ENCODE measurements at places on chromosomes 16 and 17.

- DNase-seq, result no peak
These were observed 5.3 kb downstream of the MAF start for GRCh38 chr16:79595231-79595641.

DNA sequence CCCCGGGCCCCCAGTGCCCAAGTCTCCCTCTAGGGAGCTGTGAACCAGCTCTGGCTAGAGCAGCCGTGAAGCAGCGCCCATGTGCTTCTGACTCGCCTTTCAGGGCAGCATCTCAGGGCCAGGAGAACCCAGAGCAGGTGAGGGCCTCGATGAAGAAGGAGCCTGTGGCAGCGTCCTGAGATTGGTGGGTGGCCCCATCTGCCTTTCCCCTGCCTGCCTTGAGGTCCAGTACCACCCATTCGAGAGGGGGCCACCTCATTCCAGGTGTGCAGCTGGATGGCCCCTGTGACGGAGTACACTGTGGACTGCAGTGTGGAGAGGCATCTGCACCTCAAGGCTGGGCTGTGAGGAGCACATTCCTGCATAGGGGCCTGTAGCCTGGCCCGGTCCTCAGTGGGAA is 167.3 kb upstream of the ZNF267 start:
- DNase-seq, result no peak

DNA sequence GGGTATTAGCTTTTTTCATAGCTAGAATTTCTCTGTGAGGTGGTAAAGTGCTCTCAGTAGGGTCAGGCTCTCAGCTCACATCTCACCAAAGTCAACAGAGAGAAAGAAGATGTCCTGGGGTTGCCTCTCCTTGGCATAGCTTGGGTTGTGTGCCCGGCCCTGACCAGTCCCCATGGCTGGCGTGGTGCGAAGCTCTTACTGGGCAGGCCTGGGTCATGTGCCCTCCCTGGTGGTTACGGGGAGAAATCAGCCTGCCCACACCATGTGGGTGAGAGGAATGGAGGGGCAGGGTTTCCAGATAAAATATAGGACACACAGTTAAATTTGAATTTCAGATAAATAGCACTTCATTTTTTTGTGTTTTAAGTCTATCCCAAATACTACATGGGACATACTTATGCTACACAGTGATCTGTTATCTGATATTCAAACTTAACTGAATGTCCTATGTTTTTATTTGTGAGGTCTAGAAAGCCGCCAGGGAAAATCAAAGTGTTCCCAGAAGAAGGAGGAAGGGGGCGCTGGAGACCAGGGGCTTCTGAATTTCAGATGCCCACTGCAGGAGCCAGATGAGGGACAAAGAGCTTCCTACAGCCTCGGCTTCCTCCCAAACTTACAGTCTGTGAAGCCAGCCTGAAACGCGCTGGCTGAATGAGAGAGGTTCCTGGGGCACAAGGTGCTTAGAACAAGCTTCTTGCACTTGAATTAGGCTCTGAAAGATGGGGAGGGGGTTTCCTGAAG is 45.4 kb downstream of the NKD1 start:
- DNase-seq, result no peak

- DNase-seq, result no peak
These were observed 3.5 kb downstream of the CTRL start for GRCh38 chr16:67928147-67928546.

GRCh38 chr16:86906623-86907022 is 328.3 kb downstream of the FOXL1 start:
- no peak for DNase-seq

GRCh38 chr16:11966173-11966572 is 1.2 kb downstream of the TNFRSF17 start:
- DNase-seq, result no peak

DNA sequence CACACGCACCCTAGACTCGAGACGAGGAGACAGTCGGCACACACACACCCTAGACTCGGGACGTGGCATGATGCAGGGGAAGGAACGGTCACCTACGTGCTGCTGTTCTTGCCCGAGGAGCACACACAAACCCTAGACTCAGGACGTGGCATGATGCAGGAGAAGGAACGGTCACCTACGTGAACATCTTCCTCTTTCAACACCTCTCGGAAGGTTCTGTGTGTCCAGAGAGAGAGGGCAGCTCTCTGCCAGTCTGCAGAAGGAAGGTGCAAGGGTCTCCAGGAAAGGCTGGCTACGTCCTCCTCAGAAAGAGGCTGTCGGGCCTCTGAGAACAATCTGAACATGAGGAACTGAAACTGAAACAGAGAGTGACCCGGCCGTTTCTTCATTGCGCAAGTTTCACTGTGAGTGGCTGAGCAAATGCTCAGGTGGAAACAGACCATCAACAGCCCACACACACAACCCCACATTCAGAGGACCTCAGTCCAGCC is 43.4 kb downstream of the ZNF276 start:
- no peak for DNase-seq

- DNase-seq, result no peak
These were observed 560 bp downstream of the EFNB3 start for GRCh38 chr17:7705269-7706255.

GRCh38 chr17:74393346-74393942 is 26.1 kb downstream of the GPR142 start:
- no peak for DNase-seq

- peak; percentile 68 for DNase-seq
These were observed at the start of gene USP10 for GRCh38 chr16:84699712-84700445. Gene USP10, plus strand, starts transcription at chr16:84700000. Its CDS starts 91 bp downstream, at chr16:84700091.

DNA sequence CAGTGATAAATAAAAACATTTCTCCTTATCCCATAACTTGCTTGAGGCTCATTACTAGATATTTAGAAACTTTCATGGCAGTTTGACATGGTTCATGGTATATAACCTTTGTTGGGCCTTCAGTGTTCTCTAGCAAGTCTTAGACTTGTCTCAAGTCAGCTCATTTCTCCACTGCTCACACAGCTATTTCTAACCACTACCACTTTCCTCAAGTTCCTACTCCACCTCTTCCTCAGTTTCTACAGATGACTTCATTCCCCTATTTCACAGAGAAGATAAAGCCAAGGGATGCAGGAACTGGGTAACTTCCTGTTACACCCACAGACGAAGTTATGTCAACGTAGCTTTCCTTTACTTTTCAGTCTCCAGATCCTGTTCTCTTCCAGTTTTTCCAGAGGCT is 23.2 kb downstream of the NLK start:
- DNase-seq, result no peak

DNA sequence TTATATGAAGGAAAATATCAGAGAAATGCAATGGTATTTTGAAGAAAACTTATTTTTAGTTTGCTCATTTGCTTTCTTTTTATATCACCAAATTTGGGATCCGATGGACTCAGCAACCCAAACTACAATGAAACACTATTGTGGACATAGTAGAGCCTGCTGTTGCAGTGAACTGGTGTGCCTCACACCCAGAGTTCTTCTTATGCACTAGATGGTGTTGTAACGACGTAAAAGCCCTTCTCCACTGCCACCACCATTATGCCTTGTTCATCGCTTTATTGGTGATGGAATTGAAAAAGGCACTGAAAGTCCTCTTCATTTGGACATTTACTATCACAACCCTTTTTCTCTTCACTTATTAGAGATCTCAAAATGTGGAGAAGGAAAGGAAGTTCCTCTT is 381.3 kb downstream of the CDH8 start:
- no peak for DNase-seq

- DNase-seq, result no peak
These were observed 15.5 kb upstream of the CRISPLD2 start for GRCh38 chr16:84804326-84804725.

DNA sequence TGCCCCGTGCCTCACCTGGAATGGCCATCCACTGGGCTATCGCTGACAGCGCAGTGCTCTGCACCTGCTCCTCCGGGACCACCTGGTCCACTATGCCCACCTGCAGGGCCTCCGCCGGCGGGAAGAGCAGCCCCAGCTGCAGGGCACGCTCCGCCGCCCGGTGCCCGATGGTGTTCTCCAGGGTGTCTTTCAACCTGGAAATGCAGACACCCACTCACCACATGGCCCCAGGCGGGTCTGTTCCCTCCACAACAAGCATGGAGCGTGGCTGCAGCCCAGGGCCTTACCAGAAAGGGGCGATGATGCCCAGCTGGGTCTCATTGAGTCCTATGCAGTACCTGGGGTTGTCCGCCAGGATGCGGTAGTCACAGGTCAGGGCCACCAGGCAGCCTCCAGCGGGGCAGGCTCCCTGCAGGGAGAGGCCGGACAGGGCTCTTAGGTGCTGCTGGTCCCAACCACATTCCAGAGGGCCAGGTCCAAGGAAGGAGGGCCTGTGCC is 6.8 kb downstream of the DNASE1L2 start:
- DNase-seq, result no peak

DNA sequence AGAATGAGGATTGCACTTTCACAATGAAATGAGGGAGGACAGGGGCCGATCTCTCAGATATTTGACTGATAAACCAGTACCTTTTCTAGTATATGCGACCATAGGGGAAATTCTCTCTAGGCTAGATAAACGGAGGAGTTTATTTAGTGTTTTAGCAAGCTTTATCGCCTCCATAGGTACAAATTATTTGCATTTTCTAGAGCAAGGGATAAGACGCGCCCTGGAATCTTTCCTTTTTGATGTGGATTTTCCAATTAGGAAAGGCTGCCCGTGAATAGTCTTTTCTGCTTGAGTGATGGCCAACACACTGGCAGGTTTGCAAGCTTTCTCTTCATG is 351 bp upstream of the GDPD1 start:
- no peak for DNase-seq

GRCh38 chr16:72066747-72067146 is 3.7 kb downstream of the HPR start:
- no peak for DNase-seq

DNA sequence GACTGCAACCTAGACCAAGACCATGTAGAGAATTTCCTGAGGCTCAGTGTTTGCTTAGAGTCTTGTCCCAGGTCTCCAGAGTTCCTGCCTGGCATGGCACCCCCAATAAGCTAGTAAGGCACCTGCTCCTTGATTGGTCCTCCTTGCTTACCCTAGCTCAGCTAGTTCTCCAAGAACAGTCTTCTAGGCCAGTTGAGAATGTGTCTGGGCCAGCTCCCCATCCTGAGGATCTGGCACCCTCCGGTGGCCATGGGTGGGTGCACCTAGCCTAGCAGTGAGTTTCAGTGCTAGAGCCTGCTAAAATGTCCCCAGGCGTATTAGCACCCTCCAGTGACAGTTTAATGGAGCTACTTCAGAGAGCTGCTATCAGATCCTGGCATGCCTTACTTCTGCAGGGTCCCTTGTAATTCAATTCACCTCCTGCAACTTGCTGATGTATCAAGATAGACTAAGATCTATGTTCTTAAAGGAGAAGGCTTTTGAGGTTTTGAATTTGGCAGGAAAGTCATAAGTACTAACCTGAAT is 44.4 kb upstream of the MED13 start:
- no peak for DNase-seq

DNA sequence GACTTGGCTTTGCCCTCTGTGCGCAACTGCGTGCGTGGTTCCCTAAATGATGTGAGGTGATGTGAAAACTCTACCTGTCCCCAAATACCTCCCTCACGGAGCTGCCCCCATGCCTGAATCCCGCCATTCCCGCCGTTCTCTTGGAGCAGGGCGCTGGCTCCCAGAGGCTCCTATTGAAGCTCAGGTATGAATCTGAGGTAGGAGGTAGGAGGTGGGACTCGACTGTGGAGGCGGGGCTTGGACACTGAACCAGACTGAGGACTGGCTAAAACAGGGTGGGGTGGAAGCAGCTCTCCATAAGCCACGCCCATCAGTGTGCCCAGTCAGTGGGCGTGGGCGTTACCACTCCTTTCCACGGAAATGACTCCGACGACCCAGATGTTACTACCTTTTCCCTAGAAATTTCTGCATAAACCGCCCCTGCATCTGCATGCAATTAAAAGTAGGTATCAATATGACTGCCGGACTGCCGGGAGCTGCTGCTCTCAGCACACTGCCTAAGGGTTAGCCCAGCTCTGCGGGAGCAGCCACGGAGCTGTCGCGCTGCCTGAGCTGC is 41.0 kb downstream of the FOXL1 start:
- DNase-seq, result no peak

GRCh38 chr17:15447928-15448579 is 19.4 kb downstream of the CDRT4 start:
- DNase-seq, result no peak

GRCh38 chr17:72710834-72711233 is 381.7 kb downstream of the SLC39A11 start:
- DNase-seq, result no peak

DNA sequence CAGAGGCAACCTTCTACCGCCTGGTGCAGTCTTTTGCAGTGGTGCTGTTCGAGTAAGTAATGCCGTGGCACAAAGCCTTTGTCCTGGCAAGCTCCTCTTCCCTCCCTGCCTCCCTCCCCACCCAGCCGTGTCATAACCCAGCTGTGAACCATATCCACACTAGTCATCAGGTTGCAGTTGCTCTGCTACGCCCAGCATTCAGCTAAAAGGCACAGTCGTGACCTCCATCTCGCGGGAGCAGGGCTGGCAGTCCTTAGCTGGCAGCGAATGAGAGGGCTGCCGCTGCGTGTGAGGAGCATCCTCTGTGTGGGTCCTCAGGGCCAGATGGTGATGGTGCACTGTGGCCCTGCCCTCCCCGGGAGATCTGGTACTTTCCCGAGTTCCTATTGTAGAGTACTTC is 39.3 kb downstream of the CIBAR2 start:
- no peak for DNase-seq

DNA sequence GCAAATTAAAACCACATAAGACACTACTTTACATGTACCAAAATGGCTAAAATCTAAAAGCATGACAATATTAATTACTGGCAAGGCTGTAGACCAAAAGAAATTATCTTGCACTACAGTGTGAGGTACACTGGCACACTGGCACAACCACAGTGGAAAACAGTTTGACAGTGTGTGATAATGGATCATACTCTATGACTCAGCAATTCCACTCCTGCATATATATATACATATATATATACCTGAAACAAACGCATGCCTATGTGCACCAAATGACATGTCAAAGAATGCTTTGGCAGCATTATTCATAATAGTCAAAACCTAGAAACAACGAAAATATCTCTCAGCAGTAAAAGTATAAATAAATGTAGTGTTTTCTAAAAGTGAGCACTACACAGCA is 4.6 kb upstream of the DYNLRB2 start:
- DNase-seq, result no peak

DNA sequence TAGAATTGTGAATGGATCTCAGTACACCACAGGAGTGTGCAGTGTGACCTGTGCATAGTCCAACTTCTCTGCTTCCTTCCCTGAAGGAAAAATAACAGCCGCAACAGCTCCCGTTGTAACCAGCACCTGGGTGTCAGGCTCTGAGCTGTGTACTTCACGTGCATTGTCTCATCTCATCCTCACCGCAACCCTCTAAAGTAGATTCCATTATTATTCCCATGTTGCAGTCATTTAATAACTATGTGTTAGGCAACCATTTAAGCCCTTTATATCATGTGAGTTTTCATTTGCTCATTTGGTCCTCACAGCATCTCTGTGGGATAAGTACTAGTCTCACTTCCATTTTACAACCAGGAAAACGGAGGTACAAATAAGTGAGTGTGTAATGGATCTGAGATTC is 247.0 kb upstream of the MAF start:
- DNase-seq, result no peak

DNA sequence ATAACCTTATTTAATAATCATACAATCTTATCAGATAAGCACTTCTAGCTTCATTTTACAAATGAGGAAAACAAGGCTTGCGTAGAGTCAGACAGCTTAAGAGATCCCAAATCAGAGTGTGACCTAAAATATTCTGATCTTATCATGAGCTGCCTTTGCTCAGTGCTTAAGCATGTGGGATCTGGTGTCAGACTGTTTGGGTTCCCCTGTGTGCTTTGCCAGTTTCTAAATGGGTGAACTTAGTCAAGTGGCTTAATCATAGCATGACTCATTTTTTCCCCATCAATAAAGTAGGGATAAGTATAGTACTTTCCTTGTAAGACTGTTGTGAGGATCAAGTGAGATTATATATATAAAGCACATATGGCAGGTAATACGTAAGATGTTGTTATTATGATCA is 612.6 kb upstream of the C16orf82 start:
- no peak for DNase-seq

Data from prostate gland (tissue), 2 donors.